Suppressor macrophage treated with lipopolysaccharide for 4 hours (primary cell): ENCODE measurements at places on chromosomes 2 and 18.

DNA sequence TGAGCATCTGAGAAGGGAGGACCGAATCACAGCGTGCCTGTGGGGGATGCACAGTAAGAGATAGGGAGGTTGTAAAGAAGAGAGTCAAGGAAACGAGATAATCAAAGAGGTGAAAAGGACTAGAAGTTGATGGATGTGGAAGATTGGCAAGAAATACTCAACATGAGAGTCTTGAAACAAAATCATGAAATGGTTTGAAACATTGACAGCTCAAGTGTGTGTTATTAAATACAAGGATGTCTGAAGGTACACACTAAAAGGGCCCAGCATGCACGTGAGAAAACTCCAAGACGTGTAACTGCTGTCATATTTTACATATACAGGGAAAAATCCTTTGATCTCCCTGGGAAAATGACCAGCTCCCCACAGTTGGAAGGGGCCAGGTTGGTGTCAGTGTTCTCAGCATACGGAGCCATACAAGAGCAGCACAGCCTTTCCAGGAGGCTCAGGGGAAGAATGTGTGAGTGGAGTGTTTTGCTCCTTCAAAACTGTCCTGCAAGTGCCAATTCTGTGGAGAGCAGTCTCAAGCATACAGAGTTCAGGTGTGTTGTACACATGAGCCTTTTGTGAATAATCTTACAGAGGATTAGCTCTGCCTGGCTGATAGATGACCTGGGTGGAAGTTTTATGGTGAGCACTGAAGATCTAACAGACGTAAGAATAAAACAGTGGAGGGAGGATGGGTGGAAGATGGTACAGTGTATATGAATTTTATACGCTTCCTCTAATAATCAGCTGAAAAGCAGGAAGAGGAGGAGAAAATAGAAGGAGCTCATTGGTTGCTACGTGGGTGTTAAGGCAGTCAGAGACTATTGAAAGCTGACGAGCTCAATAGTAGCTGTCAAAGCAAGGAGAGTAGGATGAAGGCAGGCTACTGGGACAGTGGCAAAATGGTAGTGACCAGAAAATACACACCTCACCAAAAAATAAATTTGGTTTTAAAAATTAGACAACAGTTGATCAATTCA, 126.8 kb downstream of the ATP9B start:
- DNase-seq: no peak

GRCh38 chr18:44630118-44630517, 50.6 kb upstream of the SETBP1 start:
- DNase-seq: no peak

- DNase-seq: peak; percentile 56
Measured at GRCh38 chr2:223601932-223602666, at the start of gene SCG2. TSS of gene SCG2 (minus strand) at chr2:223602361. CDS start at chr2:223599282, 3,079 bp downstream.

GRCh38 chr2:23418461-23418911, 33.5 kb downstream of the KLHL29 start:
- no peak for DNase-seq

- DNase-seq: no peak
Measured at GRCh38 chr18:9870431-9871008, 15.3 kb upstream of the TXNDC2 start.

DNA sequence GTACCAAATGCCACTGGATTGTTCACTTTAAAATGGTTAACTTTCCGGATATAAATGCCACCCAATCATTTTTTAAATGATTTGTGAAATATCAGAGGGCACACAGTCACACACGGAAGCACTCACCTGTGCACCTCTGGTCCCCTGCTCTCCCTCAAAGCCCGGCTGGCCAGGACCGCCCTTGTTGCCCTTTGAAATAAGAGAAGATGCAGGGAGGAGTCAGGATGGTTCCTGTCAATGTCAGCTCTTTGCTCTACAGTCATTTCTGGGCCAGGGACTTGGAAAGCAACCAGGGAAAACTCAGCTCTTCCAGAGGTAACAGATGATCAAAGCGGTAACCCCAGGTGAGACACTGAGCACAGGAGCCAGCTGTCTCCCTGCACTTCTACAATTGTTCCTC, 60.7 kb downstream of the COL6A3 start:
- DNase-seq: no peak

- DNase-seq: peak; percentile 73
Measured at GRCh38 chr18:23302851-23303527, 150.1 kb upstream of the RIOK3 start.

GRCh38 chr2:40101131-40101575, 322.1 kb upstream of the THUMPD2 start:
- DNase-seq: peak; percentile 3

DNA sequence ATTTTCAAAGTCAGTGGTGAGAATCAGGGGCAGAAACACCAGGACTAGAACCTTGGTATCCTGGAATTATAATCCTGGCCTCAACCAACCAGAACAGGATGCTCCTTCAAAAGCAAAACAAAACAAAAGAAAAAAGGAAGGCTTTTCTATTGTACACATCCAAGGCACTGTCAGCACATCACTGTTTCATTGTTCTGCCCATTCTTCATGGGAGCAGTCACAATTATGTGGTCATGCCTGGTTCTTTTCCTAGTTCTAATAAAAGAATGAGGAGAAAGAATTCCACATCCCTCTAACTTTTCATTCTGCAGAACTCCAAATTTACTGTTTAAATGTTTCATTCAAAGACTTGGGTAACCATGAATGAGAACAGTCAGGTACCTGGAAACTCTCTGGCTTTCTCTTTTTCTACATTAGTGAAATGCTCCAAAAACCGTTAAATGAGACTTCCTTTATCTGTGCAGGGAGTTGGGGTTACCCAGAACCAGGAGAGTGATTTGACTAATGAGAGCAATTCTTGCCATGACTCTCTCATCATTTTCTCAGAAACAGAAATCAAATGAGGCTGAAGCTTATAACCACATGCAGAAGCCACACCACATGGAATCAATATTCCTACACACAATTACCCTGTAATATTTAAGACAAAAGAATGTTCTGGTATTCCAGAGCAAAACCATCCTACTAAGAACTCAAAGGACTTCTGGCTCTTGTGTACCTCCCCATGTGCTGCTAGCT, 110.9 kb upstream of the CCDC150 start:
- DNase-seq: no peak

DNA sequence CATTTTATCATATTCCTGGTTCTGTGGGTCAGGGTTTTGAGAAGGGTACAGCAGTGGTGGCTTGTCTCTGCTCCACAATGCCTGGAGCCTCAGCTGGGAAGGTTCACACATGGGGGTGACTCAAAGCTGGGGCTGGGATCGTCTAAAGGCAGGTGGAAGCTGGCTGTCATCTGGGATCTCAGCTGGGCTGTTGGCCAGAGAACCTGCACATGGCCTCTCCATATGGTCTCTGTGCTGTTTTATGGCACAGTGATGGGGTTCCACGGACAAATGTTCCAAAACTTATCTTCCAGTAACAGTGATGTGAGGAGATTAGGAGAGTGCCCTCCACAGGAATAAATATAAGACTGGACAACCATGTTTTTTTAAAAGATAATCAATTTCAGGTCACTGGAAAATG, 191.4 kb downstream of the SS18 start:
- DNase-seq: no peak

DNA sequence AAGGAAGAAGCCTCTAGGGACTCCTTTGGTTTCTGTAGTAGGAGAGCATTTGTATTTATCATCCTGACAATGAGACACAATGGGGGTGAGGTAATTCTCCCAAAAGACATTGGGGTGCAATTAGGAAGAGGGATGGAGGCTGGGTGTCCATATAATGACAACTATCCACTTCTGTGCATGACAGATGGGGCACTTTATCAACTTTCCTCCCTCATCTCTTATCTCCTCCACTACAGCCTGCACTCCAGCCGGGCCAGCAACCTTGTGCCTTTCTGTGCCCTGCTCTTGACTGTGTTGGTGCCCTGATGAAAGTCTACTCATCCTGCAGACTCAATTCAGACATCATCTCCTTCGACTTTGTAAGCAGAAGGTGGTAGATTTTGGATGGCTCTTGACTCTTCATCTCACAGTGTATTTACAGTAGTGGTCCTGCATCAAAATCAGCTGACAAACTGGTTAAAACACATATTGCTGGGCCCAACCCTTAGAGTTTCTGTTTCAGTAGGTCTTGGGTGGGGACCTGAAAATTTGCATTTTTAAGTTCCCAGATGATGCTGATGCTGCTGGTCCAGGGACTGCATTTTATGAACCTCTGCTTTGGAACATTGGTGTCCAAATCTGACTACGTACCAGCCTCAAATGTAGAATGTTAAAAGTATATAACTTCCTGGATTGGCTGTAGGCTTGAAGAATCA, 40.8 kb upstream of the CFAP36 start:
- no peak for DNase-seq

- DNase-seq: no peak
Measured at GRCh38 chr2:129805899-129806298, 173.6 kb upstream of the RAB6C start.

GRCh38 chr2:201793631-201794030, 12.7 kb upstream of the CDK15 start:
- no peak for DNase-seq

DNA sequence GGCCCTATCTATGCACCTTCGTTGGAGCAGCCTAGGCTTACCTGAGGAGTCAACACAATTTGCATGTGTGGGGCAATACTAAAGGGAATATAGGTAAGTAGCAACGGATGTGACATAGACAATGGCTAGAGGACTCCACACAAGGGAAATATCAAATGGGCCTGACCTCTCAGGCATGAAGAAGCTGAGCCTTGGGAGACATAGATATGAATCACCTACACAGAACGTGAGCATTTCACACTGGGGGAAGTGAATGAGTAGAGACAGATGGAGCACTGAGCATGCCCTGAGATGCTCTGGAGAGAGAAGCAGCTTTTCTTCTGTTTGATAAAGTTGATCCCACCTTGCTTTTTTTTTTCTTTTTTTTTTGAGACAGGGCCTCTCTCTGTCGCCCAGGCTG, 97.9 kb downstream of the ATL2 start:
- DNase-seq: no peak

DNA sequence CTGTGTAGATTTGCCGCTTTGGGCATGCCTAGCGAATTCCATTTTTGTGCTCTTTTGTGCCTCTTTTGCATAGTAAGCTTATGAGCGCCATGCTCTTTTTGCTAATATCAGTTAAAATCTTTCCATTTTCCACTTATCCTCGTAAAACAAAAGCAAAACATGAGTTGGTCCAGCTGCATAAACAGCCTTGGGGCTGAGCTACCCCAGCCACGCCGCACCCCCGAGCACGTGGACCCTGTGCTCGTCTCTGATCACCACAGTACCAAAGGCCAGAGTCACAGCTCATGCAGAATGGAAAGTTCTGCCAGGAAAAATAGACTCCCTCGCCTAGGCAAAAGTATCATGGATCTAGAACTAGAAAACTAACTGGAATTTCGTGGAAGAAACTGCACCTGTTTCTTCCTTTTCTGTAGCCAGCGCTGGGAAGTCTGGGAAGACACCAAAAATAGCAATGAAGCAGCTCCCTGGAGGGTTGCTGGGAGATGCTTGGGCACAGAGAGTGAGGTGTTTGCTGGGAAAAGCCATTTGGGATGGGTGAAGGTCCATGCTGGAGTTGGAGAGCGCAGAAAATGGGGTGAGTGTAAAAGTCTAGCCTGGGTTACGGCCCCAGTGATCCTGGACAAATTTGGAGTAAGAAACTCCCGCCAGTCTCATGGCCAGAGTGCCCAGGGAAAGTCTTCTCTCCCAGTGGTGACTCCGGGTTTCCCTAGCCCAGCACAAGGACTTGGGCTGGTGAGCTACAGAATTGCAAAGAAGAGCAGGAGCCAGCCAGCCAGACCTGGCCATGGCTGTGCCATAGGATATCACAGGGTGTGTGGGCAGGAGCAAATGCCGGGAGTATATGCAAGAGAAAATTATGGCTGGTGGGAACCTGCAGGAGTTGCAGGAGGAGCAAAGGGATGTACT, 218.4 kb downstream of the GBX2 start:
- DNase-seq: no peak

DNA sequence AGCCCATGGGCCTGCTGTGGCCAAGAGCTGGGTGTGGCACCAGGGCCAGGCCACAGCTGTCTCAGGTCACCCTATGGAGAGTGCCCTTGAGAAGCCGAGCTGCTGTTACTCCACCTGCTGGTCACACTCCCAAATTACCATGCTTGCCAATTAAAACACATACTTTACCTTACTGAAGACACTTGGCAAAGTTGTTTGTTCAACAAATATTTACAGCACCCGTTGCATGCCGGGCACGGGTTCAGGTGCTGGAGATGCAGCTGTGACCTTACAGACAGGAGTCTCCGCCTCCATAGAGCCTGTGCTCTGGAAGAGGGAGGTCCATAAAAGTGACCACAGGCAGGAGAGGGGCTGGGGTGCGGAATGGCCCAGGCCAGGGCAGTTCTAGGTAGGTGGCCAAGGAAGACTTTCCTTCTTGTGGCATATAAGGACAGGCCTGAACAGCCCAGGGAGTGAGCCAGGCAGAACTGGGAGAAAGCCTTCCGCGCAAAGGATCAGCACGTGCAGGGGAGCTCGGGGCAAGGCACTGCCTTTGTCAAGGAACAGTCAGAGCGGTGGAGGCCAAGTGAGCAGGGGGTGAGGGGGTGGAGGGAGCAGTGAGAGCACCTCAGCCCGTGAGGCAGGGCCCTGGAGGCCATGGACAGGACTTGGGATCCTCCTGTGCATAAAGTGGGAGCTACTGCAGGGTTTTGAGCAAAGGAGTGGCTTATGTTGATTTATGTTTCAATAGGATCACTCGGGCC, 23.6 kb upstream of the RBM44 start:
- peak; percentile 66 for DNase-seq

GRCh38 chr18:10139783-10140410, 226.1 kb downstream of the VAPA start:
- DNase-seq: no peak

DNA sequence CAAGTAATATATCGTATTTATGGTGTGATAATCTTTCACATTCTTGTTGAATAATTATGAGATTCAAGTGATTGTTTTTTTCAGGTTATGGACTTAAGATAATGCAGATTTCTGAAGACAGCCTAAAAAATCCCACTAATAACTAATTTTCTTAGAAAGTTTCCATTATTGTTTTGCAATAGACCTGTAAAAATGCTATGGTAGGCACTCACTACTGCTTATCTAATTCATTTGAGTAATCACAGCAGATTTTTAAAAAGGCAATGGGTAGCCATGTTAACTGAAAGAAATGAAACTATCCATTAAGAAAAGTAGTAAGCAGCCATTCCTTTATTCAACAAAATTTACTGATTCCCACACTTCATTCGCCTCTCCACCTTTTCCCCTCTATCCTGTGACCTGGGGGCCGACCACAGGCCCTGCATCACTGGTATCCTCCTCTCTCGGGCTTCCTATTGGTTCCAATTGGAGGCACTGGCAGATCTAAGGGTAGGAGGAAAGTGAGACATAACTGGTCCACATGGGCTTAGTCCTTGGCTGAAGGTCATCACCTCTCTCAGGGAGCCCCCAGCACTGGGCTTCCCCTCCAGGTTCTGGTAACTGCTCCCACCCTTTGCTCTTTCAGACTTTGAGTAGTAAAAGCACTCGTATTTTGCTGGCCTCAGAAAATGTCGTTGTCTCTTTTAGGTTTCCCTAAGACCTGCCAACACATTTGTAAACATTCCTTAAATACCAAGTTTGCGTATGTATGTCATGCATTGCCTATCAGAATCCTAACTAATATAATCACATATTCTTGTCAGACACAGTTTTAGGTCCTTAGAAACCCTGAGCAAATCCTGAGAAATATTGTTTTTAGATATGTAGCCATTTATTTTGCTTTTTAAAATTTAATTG, 18.5 kb downstream of the RBMS1 start:
- DNase-seq: no peak

- DNase-seq: no peak
Measured at GRCh38 chr2:226707499-226707898, 92.1 kb downstream of the IRS1 start.
